ENCODE measurements at places on chromosomes 5 and 9.

GRCh38 chr5:66793049-66793448, 196.9 kb downstream of the MAST4 start:
- no peak for DNase-seq

- no peak for DNase-seq
Observed at GRCh38 chr9:109476642-109477257, 21.4 kb downstream of the PTPN3 start.

- no peak for DNase-seq
Observed at GRCh38 chr9:105055917-105056316, 128.0 kb upstream of the ABCA1 start.

- no peak for DNase-seq
Observed at GRCh38 chr5:146081556-146081955, 23.8 kb downstream of the PLAC8L1 start.

DNA sequence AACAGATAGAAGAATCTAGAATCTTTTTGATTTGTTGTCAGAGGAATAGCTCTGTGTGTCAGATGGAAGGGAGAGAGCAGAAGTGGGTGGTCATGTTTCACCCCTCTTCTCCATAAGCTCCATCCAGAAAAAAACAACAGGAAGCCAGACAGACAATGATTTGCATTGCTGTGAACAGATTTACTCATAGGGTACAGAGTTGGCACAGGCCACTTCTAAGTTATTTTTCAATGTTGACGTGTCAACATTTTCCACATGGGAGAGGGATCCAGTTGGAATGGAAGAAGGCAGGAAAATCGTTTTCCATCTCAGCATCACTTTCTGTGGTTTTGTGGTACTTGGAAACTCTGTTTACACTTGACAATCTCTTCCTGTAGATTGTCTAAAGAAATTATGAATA, 86.7 kb downstream of the INSYN2B start:
- peak; percentile 46 for DNase-seq
